Stimulated activated CD8-positive, alpha-beta memory T cell treated with anti-CD3 and anti-CD28 coated beads, Interleukin-4, amount 100 ng/mL, for 24 hours (primary cell): ENCODE measurements at places on chromosomes 5 and 9.

DNA sequence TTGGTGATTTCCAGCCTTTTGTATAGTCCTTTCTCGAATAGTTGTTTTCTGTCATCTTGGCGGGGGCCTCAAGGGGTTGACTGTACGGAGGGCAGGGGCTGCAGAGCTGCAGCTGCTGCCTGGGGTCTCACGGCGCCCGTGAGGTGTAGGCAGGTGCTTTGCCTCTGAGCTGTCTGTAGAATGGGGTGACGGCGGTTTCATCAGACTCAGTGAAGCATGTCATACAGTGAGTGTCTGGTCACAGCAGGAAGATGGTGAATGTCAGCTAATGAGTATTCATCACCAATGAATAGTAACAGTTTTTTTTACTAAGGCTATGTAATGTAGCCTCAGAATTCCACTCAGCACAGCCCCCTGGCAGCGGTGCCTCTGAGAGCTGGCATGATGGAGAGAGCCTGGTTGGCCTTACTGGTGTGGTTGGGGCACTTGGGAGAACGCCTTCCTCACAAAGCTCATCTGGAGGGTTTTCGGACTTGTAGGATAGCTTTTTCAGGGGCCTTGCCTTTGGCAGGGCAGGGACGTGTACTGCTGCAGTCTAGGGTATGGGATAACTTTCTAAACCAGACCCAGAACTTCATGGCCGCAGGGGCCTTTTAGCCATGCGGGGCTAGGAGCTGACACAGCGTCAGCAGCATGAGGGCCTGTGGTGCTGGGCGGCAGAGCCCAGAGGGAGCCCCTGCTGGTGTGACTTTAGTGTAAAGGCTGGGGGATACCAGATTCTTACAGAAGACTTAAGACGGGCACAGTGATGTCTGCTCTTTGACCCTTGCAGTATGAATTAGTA, 15.0 kb downstream of the TENT4A start:
- DNase-seq = no peak

GRCh38 chr9:38392235-38393127, at the start of gene ALDH1B1:
Gene ALDH1B1, plus strand, starts transcription at chr9:38392702. Its CDS starts 3,047 bp downstream, at chr9:38395749.
- DNase-seq = peak; percentile 73

DNA sequence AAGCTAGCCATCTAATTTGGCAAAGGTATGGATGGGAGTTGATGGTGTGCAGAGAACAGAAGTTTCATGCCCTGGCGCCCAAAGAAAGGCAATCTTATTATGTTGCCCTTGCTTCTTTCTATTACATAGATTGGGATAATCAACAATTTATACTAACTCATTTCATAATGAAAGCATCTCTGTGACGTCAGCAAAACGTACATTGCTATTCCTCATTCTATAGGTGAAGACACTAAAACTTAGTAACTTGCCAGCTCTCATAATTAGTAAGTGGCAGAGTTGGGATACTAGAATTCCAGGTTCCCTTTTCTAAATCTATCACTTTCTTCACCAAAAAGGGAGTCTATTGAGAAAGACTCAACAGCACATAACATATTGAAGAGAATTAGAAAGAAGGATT, 374.8 kb downstream of the NR2F1-AS1 start:
- no peak for DNase-seq

DNA sequence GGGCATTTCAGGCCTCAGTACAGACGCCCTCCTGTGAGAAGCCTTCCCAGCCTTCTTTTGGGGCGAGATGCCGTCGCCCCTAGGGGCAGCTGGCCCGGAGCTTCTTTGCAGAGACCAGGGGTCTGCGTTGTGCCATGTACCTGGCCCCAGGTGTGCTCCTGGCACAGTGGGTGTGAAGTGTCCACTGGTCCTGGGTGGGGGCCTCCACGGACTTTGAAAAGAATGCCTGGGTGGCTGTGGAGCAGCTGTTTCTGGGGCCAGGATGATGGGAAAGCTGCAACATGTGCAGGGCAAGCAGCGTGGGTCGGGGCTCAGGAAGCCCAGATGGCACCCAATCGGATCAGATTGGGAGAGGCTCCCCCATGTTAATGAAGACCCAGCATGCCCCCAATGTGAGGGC, 47.8 kb downstream of the WNK2 start:
- no peak for DNase-seq

DNA sequence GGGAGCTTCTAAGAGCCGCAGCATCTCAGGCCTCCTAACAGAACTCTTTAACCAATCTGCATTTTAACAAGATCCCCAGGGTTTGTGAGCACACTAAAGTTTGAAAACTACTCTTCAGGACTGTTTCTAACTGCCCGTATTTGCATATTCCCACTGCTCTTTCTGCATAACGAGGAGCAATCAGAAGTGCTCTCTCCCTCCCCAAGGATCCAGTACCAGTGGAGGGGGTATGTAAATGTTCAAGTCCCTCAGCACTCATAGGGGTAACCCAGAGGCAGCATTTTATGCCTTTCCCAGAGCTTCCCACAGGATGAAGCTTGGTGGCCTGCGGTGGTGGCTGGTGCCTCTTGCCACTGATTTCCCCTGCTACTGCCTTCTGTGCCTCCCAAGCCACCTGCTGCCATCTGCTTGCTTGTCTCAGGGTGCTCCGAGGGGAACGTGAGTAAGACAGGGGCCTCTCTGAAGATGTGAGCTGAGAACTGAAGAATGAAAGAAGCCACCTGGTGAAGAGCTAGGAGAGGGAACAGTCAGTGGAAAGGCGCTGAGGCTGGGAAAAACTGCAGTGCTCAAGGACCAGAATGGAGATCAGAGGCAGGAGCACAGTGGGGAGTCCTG, 30.0 kb upstream of the PPP1R2B start:
- DNase-seq = no peak

DNA sequence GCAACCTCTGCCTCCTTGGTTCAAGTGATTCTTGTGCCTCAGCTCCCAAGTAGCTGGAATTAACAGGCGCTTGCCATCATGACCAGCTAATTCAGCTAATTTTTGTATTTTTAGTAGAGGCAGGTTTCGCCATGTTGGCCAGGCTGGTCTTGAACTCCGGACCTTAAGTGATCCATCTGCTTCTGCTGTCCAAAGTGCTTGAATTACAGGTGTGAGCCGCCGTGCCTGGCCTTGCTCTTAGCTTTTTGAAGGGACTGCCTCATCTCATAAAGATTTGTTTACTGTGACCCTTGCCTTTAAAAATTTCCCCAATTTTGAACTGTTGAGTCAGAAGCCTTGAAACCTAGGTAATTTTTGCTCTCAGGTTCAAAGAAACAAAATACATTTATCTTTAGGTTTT, 17.3 kb downstream of the GPBP1 start:
- no peak for DNase-seq
